ENCODE measurements at places on chromosomes 2 and 18.
A peak's percentile ranks its signal among the peaks of the same experiment; 100 is the strongest.

DNA sequence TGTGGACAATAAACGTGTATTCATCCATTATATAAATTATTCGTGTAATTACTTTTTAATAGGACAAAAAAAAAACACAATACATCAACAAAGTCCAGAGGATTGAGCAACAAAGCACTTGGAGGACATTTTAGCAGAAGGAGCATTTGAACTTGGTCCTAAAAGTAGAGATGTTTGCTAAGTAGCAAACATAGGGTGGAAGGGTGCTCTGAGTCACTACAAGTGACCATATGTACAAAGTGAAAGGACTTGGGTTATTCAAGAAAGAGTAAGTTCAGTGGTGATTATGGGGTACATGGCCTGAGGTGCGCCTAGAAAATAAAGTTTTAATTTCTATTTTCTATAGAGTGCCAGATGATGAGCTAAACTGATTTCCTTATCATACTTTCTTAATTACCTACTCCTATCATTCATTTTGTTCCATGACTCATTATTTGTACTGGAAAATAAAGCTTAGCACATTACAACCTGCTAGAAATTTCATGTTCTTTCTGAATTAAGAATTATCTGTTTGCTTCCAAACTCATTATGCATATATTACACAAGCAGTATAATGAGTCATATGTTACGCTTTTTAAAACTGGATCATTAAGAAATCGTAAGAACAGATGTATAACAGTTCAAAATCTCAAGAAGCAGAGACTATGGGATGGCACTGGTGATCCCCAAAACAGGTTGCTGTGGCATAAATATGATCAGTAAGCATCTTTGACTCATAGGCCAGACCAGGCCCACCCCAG is 13.1 kb upstream of the PPP1R1C start:
- no peak for DNase-seq

DNA sequence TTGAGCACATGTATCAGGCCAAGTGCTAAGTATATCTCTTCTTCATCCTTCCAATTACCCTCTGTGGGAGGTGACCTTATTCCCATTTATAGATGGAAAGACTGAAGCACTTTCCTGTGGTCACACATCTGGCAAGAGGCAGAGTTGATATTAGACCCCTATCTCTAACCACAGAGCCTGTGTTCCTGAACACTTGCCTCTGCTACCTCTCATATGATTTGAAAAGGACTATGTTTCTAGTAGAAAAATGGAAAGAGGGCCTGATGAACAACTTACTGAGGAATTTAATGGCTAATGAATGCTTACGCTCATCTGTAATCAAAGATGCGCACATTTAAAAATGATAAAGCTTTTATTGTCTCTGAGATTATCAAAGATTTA is 46.2 kb upstream of the DYNC2LI1 start:
- no peak for DNase-seq

DNA sequence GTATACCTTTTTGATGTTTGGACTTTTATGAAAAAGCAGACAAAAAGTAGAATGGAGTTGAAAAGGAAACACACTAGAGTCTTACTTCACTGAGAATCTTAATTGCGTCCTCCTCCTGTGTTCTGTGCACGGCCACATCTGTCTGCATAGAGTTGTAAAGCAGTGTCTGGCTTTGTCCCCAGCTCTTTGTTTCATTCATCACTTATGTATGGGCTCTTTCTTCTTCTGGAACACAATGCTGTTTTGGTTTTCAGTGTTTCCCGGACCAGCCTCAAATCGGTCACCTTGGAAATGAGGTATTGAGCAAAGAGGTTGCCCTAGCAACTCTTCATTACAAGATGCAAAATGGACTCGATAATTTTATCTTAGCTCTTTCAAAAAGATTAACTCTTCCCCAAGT is 104.3 kb upstream of the CNGA3 start:
- DNase-seq: no peak

GRCh38 chr2:216992056-216992675 is 132.3 kb upstream of the TNP1 start:
- no peak for DNase-seq

DNA sequence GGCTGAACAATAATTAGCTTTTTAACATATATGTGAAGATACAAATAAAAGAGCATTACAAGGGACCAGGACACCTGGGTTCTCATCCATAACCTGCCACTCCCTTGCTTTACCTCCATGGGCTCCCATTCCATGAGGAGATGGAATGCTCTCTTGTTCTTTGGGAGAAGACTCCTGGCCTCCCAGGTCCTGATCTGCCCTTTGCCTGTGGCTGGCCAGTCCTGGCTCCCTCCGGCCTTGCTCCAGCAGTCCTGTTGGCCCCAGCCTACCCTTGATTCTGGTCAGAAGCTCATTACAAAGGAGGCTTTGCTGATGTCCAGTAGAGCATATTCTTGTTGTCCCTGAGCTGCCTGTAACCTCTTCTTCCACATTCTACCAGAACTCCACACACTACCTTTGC is 60.3 kb downstream of the ADD2 start:
- no peak for DNase-seq

DNA sequence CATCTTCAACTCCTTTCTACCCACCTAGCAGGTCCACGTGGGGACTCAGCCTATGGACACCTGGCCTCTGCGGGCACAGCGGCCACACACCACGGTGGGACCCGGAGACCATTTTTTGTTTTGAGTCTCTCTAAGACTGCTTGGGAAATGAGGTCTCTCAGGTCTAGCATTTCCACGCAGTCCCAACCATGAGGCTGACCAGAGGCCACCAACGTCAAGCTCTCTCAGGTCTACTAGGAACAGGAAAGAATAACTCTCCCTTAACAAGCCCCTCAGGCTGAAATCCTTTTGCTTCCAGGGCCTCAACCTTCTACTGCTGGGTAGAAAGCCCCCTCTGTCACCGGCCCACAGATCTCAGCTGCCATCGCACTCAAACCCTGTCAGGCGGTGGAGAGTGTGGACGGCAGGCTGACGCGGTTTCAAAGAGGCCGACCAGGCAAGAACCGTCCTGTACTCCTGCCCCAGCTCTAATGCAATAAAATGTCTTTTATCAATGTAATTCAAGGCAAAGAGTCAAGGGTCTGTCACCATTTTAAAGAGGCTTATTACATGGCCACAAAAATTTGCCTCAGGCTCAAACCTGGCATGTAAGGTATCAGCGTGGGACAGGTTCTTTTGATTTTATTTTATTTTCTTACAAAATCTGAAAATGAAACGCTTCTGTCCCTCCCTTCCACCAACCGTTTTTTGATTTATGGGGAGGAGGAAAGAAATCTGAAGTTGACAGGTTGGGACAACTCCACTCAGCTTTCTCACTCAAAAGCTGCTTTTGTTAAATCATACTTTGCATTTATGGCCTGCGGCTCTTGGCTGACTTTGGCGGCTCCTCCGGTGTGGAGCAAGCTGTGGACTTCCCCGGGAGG is 74.0 kb downstream of the BCL11A start:
- DNase-seq: no peak

- no peak for DNase-seq
Observed at GRCh38 chr2:216880509-216881184, 20.8 kb upstream of the TNP1 start.

DNA sequence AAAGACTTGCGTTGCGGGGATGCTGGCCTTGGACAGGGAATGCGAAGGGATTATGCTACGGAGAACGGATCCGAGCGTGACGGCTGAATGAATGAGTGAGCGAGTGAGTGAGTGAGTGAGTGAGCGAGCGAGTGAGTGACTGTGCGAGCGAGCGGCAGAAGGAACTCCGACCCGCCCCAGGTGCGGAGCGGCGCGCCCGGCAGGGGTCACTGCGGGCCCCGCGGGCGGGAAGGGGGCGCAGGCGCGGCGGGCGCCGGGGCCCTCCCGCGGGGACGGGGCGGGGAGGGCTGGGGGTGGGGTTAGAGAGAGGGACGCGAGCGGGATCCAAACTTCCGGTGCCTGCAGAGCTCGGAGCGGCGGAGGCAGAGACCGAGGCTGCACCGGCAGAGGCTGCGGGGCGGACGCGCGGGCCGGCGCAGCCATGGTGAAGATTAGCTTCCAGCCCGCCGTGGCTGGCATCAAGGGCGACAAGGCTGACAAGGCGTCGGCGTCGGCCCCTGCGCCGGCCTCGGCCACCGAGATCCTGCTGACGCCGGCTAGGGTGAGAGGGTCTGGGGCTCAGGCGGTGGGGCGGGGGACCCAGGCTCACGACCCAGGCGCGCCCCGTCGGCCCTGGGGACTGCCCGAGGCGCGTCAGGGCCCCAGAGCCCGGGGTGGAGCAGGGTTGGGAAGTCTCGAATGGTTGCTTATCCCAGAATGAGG is at the start of gene ITM2C:
ITM2C (plus strand) TSS at position 338 of the 702 bp plus-strand sequence; CDS start at position 422, 84 bp downstream.
- peak; percentile 44 for DNase-seq

DNA sequence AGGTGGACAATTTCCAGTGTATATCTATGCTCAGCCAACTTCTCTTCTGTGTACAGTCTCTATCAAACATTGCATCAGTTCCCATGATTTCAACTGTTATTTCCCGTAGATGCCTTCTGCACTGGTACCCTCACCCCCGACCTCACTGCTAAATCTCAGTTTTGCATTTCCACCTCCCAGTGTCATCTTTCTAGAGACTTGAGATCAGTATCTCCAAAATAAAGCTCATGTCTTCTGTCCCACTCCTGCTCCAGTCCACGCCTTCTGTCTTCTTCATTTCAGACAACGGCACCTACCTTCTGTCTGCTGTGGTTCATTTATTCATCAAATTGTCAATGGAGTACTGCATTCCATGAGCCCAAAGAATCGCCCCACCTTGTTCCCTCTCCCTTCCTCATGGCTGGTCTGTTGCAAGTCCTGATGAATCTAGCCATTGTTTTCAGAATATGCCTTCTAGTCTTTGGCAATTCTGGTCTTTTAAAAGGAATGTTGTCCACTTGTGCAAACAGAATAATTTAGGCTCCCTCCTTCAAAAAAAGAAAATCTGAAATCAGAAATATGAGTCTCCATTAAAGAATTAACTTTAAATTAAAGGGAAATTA is 23.3 kb upstream of the NPAS2 start:
- DNase-seq: no peak

GRCh38 chr2:219688560-219689445 is 61.4 kb downstream of the SLC4A3 start:
- DNase-seq: no peak

GRCh38 chr2:191086706-191087105 is 64.1 kb downstream of the STAT4 start:
- no peak for DNase-seq

GRCh38 chr18:48926420-48926857 is 24.3 kb downstream of the SMAD7 start:
- no peak for DNase-seq

DNA sequence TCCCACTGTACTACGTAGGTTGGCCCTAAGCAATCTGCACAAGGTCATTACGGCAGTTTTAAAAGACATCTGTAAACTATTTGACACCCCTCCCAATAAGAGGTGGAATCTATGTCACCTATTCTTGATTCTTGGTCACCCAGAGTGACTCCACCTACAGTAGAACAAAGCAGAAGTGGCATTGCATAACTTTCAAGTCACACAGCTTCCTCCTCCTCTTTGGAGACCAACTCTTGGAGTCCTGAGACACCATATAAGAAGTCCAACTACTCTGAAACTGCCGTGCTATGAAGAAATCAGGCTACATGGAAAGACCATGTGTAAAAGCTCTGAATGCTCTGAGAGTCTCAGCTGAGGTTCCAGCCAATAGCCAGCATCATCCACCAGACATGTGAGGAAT is 253.5 kb upstream of the CDH20 start:
- no peak for DNase-seq

GRCh38 chr2:60555783-60556139 is 2.3 kb upstream of the BCL11A start:
- DNase-seq: no peak

DNA sequence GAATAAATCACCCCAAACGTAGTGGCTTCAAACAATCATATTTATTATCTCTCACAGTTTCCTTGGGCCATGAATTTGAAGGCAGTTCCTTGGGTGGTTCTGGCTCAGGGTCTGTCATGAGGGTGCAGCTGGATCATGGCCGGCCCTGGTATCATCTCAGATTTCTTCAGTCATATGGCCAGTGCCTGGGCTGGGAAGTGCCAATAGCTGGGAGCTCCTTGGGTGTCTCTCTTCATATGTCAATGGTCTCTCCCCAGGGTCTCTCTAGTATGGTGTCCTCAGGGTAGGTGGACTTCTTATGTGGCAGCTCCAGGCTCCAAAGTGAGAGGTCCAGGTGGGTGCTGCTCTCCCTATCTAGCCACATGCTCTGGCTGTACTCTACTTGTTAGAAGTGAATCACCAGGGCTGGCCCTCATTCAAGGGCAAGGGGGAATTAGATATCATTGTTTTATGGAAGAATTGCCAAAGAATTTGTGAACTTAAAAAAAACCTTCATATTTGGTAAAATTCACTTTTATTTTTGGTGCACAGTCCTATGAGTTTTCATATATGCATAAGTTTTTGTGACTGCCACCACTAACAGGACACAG is 15.4 kb downstream of the FHOD3 start:
- DNase-seq: no peak

DNA sequence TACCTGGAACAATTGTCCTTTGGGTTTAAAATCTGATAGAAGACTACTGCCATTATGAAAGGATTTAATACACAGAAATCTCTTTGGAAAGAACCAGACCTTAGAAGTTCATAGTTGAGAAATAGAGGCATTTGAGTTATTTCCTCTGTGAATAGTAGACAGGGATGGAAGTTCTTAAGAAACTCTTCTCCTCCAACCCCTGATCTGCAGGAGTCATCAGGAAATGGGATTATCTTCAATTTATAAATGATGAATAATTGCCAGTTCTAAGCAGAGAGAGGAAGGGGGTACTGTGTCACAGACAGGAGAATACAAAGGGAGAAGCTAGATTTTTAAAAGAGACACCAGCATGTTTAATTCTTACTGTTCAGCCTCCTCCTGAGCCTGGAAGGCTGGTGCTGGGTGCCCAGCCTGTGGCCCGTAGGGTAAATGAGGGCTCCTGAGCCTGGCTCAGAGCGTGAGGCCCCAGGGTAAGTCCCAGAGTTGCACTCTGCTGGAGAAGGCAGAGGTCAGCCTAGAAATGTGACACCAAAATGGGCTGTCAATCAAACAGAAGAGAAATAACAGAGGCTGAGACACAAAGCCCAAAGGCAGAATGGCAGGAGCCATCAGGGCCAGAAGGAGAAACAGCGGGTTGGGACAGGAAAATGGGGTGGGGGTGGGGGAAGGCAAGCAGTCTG is 58.2 kb upstream of the PKDCC start:
- no peak for DNase-seq

DNA sequence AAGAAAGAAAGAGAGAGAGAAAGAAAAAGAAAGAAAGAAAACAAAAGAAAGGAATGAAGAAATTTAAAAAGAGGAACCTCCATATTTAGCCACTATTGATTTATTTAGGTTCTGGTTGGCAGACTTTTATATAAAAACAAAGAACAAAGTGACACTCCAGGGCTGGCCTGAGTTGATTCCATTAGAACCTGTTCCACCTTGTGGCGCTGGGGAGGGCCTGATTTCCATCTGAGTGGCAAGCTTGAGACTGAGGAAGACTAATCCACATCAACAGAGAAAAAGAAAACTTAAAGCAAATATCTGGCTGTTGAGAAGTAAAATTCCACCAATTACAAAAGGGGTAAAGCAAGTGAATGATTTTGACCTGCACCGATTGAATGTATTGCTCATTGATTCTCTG is 345.3 kb downstream of the EN1 start:
- DNase-seq: no peak
